ENCODE measurements at places on chromosomes 5 and 9.

DNA sequence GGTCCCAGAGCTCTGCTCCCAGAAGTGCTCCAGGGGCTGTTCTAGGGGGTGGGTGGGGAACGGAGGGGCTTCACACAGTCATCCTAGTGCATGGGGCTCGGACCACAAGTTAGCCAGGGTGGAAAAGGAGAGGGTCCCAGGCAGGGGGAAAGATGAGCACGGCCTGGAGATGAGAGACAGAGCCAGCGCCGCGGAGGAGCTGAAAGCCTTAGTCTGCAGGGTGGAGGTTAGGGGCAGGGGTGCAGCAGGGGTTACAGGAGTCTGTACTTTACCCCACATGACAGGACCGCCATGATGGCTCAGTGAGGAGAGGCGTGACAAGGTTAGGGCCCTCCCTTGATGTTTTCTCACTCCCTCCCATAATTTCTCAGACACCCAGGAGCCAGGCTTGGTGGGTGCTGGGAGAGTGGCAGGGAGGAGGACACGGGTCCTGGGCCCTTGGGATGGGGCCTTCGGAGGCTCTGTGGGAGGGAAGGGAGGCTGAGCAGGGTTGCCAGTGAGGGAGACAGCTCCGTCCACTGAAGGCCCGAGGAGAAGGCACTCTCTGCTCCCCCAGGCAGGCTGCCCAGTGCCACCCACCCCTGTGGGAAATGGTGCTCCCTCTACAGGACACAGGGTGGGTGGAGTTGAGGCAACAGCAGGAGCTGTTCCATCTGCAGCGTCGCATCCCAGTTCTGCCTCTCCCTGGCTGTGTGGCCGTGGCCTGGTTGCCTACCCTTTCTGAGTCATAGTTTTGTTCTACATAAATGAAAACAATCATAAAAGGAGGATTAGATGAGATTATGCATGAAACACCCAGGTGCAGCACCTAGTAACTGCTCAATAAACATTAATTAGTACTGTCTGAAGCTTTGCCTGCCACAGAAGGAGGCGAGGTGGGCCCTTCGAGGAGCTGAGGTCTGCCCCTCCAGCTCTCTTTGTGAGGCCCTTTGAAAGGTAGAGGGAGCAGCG is 66.2 kb downstream of the NDST1 start:
- no peak for DNase-seq

DNA sequence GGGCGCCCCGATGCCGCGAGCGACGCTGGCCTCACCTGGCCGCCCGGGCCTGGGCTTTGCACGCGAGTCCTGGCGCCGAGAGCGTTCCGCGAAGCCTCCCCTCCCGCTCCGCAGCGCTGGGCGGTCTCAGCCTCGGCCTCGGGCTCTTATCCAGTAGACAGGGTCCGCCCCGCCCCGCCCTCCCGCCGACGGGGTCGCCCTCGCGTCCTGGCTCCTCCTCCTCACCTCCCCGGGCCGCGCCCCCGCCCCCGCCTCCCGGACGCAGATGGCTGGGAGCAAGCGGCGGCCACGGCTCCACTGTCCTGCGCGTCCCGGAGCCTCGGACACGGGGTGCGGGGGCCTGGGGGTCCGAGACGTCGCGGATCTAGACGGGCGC is at the start of gene SLC6A3:
Gene SLC6A3, minus strand, starts transcription at position 128 of the 376 bp plus-strand sequence. CDS start 2,243 bp downstream, outside the sequence.
- DNase-seq = no peak

DNA sequence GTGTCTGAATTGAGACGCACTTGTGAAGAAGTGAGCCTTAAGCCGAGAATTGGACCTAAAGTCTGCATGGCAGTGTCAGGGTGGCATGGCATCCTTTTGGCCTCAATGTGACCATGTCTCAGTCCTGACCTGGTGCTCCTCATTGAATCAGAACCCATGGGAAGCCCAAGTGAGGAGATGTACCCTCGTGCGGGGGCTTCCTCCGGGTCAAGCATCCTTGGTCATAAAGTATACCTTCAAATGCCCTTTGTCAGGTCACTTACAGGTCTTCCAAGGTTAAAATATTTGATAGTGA is 202.2 kb downstream of the GADD45G start:
- no peak for DNase-seq

DNA sequence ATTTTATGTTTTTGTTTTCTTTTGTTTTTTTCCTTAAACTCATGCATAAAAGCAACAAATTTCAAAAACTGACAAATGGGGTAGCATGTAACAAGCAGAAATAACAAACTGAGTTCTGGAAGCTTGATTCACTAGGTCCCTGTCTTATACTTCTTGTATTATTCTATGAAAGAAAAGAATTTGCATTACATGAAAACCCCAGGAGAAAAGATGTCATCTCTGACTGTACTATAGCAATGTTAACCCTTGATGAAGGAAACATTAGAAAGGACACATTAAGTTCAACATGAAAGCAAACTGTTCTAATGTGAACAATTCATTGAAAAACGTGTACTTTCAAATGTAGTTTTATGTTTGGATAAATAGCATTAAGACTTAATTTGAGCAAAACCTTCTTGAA is 9.2 kb downstream of the RAB14 start:
- DNase-seq = no peak

DNA sequence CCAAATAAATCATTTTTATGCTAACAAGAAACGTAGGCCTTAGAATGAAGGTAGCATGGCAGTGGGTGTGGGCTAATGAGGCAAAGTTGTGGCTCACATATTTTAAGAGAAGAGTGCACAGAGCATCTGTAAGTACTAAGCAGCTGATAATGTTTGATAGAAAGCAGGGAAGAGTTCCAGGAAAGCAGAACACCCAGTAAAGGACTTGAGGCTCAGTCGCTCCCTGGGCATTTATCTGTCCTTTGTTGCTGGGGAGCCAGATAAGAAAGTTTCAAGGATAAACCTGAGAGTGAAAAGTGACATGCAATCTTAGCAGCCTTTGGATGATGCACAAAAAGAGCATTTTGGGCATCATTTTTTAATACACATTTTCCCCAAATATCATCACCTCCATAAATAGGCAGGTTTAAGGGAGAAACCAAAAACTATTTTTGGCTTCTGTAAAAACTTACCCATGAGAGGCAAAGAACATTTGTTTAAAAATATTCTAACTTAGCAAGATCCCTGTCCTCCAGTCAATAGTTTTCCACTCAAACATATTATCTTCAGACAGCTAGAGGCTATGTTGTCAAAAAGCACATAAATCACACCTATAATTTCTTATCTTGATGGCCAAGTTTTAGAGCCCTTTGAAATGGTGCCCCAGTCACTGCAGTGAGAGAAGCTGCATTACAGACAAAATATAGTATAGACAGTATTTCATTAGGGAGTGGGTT is 3.4 kb downstream of the FREM1 start:
- DNase-seq = no peak

DNA sequence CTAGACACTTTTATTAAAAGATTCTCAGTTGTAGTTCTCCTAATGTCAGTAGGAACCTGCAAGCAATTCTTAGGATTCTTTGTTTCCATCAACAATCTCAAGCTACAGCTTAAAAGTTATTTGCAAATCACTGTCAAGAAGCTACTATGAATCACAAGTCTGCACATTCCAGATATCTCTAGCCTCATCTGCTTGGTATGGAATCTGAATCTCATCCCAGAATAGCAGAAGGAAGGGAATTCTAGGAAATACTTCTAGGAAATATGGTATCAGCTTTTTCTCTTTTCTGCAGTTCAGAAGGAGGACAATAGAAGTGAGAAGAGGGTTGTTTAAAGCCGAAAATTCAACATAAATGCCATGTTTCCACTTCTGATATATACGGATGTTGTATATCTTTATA is 792.2 kb upstream of the CDH9 start:
- DNase-seq = no peak

DNA sequence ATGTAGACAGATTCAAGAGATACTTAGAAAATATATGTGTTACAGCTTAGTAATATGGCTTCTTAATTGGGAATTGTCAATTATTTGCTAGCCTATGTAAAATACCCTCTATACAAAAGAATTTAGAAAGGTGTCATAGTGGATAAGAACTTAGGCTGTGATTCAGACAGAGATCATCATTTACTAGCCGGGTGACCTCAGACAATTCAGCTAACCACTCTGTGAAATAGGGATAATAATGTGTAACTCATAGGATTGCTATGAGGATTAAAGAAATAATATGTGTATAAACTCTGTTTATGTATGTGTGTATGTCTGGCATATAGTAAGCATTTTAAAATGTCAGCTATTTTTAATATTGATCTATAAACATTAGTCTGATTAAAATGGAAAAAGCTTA is 5.9 kb upstream of the LARS1 start:
- DNase-seq = no peak

GRCh38 chr5:159156426-159157238 is 52.7 kb downstream of the RNF145 start:
- DNase-seq = no peak

DNA sequence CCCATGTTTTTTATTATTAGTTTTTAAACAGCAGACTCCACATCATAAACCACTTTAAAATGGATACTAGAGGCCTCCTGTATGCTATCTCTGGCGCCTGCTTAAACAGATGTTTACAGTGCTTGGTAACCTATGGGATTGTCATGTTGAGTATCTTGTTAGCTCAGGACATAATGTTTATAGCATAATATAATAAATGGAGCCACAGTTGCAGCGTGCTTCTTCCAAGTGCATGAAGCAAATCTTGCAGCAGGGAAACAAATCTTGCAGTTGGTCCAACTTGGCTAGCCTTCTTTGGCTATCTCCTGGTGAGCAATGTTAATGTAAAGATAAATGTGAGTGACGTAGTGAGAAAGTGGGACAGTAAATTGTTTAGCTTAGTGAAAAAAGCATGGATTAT is 2.8 kb downstream of the GHR start:
- no peak for DNase-seq

DNA sequence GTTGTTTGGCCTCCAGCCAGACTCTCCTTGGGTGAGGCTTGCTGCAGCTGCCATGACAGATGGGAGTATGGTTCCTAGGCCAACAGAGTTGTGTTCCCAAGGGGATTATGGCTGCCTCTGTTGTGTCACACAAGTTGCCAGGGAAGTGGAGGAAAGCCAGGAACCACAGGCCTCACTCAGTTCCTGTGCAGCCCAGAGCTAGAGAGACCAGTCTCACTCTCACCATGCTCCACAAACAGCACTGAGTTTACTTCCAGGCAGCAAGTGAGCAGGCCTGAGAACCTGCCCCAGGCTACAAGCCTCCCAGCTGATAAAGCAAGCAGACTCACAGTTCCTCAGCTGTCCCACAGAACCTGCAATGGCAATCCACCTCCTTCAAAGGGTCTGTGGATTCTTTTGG is 273.6 kb upstream of the TAS2R1 start:
- no peak for DNase-seq

GRCh38 chr5:32836176-32836575 is 125.1 kb downstream of the NPR3 start:
- DNase-seq = no peak

DNA sequence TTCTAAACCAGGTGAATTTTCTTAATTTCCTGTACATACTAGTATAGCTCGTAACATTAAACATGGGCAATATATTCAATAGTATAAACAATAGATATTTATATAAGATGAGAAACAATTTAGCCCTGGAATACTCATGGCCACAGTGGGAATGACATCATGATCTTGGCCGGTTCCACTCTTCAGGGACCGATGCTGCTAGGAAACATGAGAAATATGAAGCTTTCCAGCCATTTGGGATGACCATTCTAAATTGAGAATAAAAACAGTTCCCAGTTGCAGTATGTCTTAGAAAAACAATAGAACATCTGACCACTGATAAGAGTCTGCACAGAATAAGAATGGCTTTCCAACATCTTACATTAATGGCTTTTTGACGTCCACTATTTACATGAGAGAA is 33.3 kb upstream of the SLCO6A1 start:
- no peak for DNase-seq

DNA sequence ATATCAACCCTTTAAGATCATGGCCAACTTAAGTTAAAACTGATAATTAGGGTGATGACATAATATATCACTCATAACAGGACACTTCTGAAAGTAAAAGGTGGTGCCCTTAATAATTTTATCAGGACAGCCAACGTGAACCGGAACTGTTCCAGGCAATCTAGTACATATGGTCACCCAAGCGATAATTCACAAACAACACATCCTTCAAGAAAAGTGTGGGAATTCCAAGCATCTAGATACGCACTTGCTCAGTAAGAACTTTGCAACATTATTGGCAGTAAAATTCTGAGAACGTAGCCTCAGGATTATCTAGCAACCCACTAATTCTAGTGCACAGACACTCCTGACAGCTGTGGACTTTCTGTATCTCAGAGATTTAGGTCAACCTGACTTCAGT is 85.7 kb downstream of the ALDH7A1 start:
- DNase-seq = no peak

GRCh38 chr9:87607859-87608258 is 110.2 kb downstream of the DAPK1 start:
- no peak for DNase-seq

- no peak for DNase-seq
Measured at GRCh38 chr5:147554261-147554817, 44.5 kb upstream of the DPYSL3 start.

DNA sequence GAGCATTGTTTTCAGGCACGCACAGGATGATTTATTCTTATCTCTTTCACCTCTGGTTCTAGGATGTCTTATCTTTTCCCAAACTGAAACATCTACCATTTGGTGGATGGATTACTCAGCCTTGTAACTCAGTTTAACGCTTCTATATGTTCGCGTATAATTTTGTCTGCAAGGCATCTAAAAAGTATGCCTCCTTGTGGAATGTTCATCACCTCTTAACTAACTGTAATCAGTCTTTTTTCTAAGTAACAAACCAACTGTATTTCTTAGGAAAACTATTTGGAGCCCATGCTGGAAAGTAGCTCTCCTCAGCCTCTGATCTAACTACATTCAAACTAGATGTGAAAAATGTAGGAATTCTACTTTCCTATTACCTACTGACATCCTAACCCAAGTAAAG is 11.5 kb upstream of the F2RL2 start:
- no peak for DNase-seq
